ENCODE measurements at places on chromosomes 3 and 15. TPM values are rescaled to one million over a fixed set of nuclear protein-coding genes. Genes with fewer than 3 reads are reported as not detected.

DNA sequence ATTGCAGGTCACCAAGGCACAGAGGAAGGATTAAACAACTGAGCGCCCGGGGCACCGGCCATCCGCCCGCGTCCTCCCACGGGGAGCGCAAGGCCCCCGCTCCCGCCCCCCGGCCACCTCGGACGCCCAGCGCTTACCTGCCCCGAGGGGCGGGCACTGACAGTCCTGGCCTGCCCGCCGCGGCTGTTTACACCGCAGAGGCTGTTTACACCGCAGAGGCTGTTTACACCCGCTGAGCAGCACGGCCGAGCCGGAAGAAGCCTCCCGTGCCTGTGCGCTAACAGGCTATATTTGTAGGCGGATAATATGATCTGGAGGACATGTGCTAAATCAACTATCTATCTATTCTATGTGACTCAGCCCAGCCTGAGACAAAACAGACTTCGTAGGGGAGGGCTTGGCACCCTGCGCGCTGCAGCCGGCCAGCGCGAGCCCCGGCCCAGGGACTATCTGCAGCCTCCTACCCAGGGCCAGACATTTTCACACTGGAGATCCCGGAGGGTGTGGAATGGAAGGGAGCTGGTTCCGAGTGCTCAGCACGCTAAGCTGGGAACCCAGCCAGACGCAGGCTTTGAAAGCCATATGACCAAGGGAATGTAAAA is at the start of gene LRRC2:
Gene LRRC2, minus strand, starts transcription at position 263 of the 602 bp plus-strand sequence. CDS start 14,711 bp downstream, outside the sequence.
- peak; percentile 10 for DNase-seq
- H3K4me1 ChIP-seq, result peaks cover 10% of the 10 kb centered on the region
- peaks cover 29% of the 10 kb centered on the region for H3K27me3 ChIP-seq
- H3K36me3 ChIP-seq, result no peaks in the 10 kb centered on the region
- no peak within 1 kb of the TSS for H3K27ac ChIP-seq

GRCh38 chr15:78415284-78415683 is 22.7 kb upstream of the IREB2 start:
- no peaks in the 10 kb centered on the region for H3K4me1 ChIP-seq
- H3K36me3 ChIP-seq, result peaks cover 3% of the 10 kb centered on the region
- no peak for DNase-seq
- H3K27me3 ChIP-seq, result peaks cover 19% of the 10 kb centered on the region

- H3K4me3 ChIP-seq, result no peak overlapping the region
- no peaks in the 10 kb centered on the region for H3K36me3 ChIP-seq
- no peak overlapping the region for H3K27ac ChIP-seq
- peaks cover 3% of the 10 kb centered on the region for H3K4me1 ChIP-seq
Observed at GRCh38 chr3:3772920-3773319, 26.3 kb upstream of the LRRN1 start.

Gene ANKRD63
- total RNA-seq, result 0.42 TPM

Gene SPTBN5
- total RNA-seq, result 1.9 TPM

DNA sequence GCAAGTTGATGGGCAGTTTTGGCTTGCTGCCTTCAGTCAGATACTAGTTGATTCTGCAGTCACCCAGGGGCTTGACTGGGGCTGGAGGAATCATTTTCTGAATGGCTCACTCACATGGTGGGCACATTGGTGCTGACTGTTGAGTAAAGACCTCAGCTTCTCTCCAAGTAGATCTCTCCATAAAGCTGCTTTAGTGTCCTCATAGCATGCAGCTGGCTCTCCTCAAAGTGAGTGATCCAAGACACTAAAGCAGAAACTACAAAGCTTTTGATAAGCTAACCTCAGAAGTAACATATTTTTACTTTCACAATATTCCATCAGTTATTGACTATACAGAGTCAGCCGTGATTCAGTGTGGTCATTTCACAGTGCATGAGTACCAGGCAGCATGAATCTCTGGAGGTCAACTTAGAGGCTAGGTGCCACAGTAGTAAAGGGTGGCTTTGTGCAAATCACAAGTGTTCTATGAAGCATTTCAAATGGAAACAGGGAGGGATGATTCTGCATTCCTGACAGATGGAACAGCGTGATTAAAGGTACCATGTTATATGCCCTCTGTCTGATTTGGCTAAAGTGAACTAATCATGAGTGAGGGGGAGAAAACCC is 24.3 kb upstream of the ATP8B4 start:
- DNase-seq, result no peak
- no peaks in the 10 kb centered on the region for H3K36me3 ChIP-seq
- H3K4me1 ChIP-seq, result peaks cover 2% of the 10 kb centered on the region
- H3K27me3 ChIP-seq, result peaks cover 6% of the 10 kb centered on the region
- no peak overlapping the region for H3K27ac ChIP-seq
- H3K4me3 ChIP-seq, result no peak overlapping the region

DNA sequence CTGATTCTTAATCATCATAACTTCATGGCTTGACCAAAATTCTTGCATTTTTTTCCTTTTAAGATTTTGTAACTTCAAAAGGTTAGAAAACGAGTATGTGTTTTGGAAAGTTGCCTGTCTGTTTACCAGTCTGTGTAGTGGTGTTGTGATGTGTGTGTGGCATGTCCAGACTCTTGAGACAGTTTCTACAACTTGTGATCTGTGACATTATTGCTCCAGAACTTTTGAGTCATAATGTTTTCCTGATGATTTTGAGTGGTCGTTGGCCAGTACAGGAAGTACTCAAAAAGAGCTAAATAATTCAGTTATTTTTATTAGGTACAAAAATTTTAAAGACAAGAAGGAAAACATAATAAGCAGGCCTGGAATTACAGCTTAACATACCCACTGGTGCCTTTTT is 229.0 kb upstream of the C2CD4B start:
- DNase-seq, result no peak
- peaks cover 15% of the 10 kb centered on the region for H3K27me3 ChIP-seq
- no peak overlapping the region for H3K27ac ChIP-seq

Gene NR2E3
- total RNA-seq, result not detected

DNA sequence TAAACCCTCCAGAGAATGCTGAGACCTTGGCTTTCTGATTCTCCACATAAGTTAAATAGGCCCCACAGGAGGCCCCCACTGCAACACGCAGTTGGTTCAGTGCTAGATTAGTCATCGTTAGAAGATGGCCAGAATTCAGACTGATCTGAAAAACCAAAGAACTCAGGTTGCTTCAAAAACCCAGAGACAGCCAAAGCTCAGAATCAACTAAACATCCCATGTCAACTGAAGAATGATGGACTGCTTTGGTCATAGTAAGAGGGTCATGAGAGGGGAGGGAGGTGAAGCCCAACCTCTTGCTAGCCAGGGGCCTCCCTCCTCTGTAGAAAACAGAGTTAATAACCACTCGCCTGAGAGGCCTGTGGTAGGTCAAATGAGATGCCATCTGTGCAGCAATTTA is 93.1 kb downstream of the AKAP13 start:
- no peak overlapping the region for H3K4me3 ChIP-seq
- no peak for DNase-seq
- no peaks in the 10 kb centered on the region for H3K27me3 ChIP-seq
- no peaks in the 10 kb centered on the region for H3K36me3 ChIP-seq

Gene PRTG
- total RNA-seq, result not detected

DNA sequence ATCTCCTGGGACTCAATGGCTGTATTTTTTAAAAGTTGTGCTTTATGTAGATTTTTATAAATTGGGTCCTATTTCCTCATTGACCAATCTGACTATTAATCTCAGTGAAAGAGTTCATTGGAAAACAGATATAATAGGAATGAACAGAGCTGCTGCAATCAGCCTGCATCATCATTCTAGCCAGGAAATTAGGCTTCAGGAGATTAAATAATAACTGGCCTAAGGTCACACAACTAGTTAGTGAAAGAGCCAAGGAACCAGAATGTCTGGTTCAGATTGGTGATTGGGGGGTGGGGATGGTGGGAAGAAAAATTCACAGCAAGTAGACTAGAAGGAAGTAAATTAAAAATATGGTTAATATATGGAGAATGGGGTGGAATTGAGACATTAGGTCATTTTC is 180.9 kb upstream of the ROPN1 start:
- no peaks in the 10 kb centered on the region for H3K4me1 ChIP-seq
- no peaks in the 10 kb centered on the region for H3K36me3 ChIP-seq
- no peak for DNase-seq
- H3K4me3 ChIP-seq, result no peak overlapping the region
- H3K27me3 ChIP-seq, result peaks cover 13% of the 10 kb centered on the region

Gene SPATA12
- not detected for total RNA-seq

Gene ENTPD3
- not detected for total RNA-seq

Gene MYNN
- 21.0 TPM for total RNA-seq

Gene CPEB1
- total RNA-seq, result 0.50 TPM

Gene SH2D7
- not detected for total RNA-seq

Gene GTF2E1
- total RNA-seq, result 11.4 TPM

- DNase-seq, result no peak
- peaks cover 3% of the 10 kb centered on the region for H3K36me3 ChIP-seq
- peaks cover 15% of the 10 kb centered on the region for H3K4me1 ChIP-seq
- no peak overlapping the region for H3K4me3 ChIP-seq
- no peak overlapping the region for H3K27ac ChIP-seq
- peaks cover 54% of the 10 kb centered on the region for H3K27me3 ChIP-seq
Observed at GRCh38 chr3:57157545-57157944, 7.6 kb downstream of the IL17RD start.

Gene TERC
- total RNA-seq, result 6.0 TPM

DNA sequence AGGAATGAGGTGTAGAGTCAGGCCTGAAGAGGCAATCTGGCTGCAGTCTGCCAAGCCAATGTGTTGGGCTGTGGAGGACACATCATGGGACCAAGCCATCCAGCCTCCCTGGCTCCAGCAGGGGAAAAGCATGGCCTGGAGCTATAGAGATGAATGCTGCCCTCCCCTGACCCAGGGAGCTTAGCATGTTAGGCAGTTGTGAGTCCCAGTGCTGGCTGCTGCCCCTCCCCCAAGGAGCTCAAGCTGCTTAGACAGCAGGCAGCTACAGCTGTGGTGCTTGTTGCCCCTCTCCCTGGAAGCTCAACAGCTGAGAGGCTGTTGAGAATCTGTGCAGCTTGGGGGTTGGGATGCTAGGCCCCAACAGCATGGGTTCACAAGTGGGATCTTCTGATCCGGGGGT is 85.6 kb upstream of the DNAJC19 start:
- H3K27ac ChIP-seq, result no peak overlapping the region
- no peaks in the 10 kb centered on the region for H3K36me3 ChIP-seq
- no peak overlapping the region for H3K4me3 ChIP-seq

- H3K36me3 ChIP-seq, result no peaks in the 10 kb centered on the region
- H3K27me3 ChIP-seq, result peaks cover 22% of the 10 kb centered on the region
- no peak for DNase-seq
- H3K4me1 ChIP-seq, result no peaks in the 10 kb centered on the region
Observed at GRCh38 chr3:134074790-134075567, 45.3 kb upstream of the SLCO2A1 start.

- no peaks in the 10 kb centered on the region for H3K36me3 ChIP-seq
- no peak for DNase-seq
- no peaks in the 10 kb centered on the region for H3K4me1 ChIP-seq
Observed at GRCh38 chr3:182325213-182325950, 467.9 kb upstream of the ATP11B start.

GRCh38 chr15:78107471-78107870 is 15.1 kb downstream of the SH2D7 start:
- DNase-seq, result no peak
- no peaks in the 10 kb centered on the region for H3K27me3 ChIP-seq
- H3K27ac ChIP-seq, result peak overlapping the region; percentile 14
- H3K4me3 ChIP-seq, result no peak overlapping the region

GRCh38 chr15:98207928-98208327 is 247.4 kb downstream of the ARRDC4 start:
- no peak overlapping the region for H3K27ac ChIP-seq
- H3K4me3 ChIP-seq, result no peak overlapping the region
- H3K4me1 ChIP-seq, result no peaks in the 10 kb centered on the region
- no peaks in the 10 kb centered on the region for H3K36me3 ChIP-seq

Gene DNAH12
- 0.07 TPM for total RNA-seq

Gene ZBTB11
- 65.2 TPM for total RNA-seq

GRCh38 chr15:40430271-40430805 is 10.4 kb upstream of the BAHD1 start:
- peaks cover 3% of the 10 kb centered on the region for H3K4me1 ChIP-seq
- no peaks in the 10 kb centered on the region for H3K36me3 ChIP-seq
- DNase-seq, result no peak
- H3K4me3 ChIP-seq, result no peak overlapping the region

Gene UROC1
- total RNA-seq, result not detected

DNA sequence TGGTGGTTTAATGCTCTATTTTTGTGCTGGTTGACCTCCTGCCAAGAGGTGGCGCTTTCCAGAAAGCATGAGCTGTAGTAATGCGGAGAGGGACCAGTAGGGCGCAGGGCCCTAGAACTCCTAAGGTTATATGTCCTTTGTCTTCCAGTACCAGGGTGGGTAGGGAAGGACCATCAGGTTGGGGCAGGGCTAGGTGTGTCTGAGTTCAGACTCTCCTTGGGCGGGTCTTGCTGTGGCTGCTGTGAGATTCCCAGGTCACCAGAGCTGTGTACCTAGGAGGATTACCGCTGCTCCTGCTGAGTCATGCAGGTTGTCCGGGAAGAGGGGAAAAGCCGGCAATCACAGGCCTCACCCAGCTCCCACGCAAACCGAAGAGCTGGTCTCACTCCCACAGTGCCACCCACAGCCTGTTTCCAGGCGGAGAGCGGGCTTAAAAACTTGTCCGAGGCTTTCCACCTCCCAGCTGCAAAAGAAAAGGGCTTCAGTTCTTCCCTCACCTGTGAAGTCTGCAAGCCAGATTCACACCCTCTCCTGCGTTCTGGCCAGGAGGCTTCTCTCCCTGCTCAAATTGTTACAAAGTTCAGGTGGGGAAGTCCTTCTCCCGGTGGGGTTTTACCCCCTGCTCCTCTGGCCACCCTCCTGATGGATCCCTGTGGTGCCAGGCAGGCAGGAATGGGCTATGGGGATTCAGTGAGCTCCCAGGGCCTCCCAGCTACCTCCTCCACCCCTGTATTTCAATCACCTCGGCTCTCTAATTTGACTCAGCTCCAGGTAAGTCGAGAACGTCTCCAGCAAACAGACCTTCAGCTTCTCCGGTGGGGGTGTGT is 37.7 kb upstream of the BCHE start:
- no peak overlapping the region for H3K27ac ChIP-seq
- H3K36me3 ChIP-seq, result no peaks in the 10 kb centered on the region
- no peak overlapping the region for H3K4me3 ChIP-seq

Gene DPPA4
- total RNA-seq, result 0.21 TPM

Gene GOLGA6L4
- 2.9 TPM for total RNA-seq

DNA sequence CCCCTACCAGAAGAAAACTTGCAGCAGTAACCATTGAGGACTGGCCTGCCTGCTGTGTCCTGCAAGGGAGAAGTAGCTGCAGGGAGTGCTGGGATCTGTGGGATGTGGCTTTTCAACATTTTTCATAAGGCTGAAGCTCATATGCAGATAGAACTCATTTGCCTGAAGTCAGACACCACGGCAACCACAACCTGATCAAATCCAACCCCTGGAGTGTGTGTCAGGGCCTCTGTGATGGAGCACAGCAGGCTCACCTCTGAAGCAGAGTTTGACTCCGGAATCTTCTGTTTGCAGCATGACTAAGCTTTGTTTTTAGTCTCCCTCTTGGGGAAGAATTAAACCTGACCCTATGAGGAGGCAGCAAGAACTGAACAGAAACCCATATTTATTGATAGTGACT is 508.7 kb downstream of the AGBL1 start:
- H3K4me3 ChIP-seq, result no peak overlapping the region
- H3K4me1 ChIP-seq, result peaks cover 3% of the 10 kb centered on the region
- no peaks in the 10 kb centered on the region for H3K36me3 ChIP-seq
- H3K27me3 ChIP-seq, result no peaks in the 10 kb centered on the region
- H3K27ac ChIP-seq, result no peak overlapping the region

Measured in T-helper 17 cell (primary cell).